Activated CD4-positive, alpha-beta T cell treated with anti-CD3 and anti-CD28 coated beads, Interleukin-2, amount 50 U/mL, for 24 hours (primary cell): ENCODE measurements at places on chromosomes 16 and 17.

DNA sequence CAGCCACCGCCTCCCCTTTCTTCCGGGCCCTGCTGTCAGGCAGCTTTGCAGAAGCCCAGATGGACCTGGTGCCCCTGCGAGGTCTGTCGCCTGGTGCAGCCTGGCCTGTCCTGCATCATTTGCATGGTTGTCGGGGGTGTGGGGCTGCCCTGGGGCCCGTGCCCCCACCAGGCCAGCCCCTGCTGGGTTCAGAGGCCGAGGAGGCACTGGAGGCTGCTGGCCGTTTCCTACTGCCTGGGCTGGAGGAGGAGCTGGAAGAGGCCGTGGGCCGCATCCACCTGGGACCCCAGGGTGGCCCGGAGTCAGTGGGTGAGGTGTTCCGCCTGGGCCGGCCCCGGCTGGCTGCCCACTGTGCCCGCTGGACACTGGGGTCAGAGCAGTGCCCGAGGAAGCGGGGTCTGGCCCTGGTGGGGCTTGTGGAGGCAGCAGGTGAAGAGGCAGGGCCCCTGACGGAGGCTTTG is 5.5 kb upstream of the TGFB1I1 start:
- no peak for DNase-seq

DNA sequence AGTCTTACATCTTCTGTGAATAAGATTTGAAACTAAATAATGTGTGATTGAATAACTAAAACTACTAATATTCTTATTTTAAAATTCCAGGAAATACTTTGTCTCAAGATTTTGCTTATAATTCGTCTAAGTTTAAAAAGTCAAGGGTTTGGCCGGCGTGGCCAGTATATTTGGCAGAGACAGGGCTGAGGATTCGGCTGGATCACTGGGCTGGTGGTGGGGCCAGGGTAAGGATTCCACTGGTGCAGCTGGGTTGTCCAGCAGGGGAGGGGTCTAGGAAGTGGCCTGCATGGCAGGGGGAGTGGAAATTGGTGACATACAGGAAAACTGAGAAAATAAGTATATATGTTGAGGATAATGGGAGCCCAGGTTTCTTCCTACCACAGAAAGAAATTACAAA is 75.7 kb downstream of the MYO1D start:
- no peak for DNase-seq

DNA sequence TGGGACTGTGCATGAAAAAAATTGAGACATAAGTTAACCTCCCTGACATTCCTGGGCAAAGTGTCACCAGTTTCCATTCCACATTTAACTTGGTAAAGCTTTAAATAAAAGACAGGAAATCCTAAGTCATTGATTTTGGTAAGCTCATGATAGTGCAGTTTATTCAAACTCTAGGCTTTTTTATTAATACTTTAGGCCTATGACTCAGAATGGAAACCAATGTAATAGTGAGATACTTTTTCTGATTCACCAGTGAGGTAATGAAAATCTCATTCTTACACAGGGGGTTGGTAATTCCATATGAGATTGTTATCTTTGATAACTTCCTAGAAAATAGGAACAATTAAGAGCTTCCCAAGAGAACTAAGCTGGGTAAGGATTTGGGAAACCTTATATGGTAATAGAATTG is 91.1 kb downstream of the NLK start:
- no peak for DNase-seq

- DNase-seq: no peak
These were observed 10.1 kb upstream of the CCL17 start for GRCh38 chr16:57394444-57394843.

GRCh38 chr17:4599505-4600281 is 15.4 kb downstream of the SMTNL2 start:
- no peak for DNase-seq

DNA sequence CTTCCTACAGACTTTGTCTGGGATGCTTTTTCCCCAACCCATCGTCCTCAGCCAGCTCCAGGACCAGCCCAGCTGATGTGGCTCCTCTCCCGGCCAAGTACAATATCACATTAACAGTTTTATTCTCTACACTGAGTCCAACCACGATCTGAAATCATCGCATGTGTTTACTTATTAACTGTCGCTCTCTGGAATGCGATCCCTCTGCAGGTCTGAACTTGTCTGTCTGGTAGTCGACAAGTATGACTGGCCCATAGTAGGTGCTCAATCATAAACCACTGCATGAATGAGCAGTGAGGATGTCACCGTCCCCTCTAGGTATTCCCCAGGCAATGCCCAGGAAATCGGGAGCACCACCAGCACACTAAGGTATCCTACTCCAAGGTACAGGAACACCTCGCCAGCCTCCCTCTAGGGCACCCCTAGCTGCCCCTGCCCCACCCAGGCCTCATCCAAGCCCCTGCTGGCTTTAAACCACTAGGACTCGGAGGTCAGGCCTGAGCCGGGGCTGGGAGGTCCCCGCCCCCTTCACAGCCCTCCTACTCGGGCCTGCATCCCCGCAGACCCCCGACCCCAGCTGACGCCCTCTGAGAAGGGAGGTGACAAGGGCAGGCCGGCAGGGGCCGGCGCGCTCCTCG is 27.7 kb downstream of the RTN4RL1 start:
- no peak for DNase-seq

DNA sequence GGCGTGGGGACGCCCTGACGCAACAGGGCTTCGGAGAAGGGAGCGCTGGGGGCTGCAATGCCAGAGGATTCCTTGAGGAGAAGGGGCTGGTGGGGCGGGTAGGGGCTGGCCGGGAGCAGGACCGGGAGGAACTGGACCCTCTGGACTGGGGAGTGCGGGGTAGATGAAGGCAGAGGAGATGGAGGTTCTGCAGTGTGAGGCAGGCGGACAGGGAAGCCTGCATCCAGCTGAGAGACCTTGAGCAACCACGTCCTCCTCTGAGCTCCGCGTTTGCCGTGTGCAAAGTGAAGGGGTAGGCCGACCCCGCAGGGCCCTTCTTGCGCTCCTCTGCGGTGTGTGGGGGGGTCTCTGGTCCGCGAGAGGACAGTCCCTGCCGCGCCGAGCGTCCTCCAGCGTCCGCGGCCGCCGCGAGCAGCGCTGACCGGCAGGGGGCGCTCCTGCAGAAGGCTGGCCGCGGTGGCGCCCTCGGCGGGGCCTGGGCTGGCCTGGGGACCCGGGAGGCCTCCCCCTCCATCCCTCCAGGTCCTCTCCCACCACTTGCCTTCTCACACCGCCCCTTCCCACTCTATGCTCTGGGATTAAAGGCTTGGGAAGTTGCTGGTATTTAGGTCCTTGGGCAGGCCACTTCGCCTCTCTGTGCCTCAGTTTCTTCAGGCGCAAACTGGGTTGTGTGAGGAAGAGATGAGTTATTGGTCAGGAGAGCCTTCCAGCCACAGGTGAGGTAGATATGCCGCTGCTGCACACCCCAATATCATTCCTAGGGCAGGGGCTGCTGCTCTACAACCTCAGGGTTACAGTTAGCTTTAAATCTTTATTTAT is 9.6 kb upstream of the WNT9B start:
- no peak for DNase-seq

DNA sequence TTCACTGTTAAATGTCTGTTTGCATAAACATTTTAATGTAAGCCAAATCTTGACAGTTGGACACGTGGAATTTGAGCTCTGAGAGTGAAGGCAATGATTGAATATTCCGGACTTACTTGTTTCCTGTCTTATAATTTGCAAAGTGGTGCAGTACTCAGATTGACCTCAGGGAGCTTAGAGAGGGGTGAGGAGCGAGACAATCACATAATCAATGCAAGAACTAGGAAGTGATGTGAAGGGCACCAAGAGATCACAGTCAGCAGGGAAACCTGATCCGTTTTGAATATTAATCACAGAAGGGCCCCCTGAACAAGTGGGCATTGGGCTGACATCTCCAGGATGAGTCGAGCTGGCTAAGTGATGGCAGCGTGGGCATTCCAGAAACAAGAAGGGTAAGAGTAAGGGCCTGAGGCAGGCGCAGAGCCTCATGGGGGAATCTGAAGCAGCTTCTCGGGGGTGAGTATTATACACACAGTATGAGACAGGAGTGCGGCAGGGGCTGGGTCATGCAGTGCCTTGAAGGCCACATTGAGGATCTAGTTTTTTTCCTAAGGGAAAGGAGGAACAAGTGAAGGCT is 26.1 kb downstream of the TEX2 start:
- DNase-seq: no peak

GRCh38 chr17:75820094-75821080 is 23.8 kb downstream of the UNC13D start:
- no peak for DNase-seq

DNA sequence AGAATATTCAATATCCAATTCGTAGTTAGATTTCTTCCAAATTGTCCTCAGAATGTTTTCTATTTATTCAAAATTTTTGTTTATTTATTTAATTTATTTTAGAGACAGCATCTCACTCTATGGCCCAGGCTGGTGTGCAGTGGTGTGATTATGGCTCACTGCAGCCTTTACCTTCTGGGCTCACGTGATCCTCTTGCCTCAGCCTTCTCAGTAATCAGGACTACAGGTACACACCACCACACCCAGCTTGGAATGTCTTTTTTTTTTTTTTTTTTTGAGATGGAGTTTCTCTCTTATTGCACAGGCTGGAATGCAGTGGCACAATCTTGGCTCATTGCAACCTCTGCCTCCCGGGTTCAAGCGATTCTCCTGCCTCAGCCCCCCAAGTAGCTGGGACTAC is 3.5 kb upstream of the DRG2 start:
- DNase-seq: no peak

- no peak for DNase-seq
These were observed at the start of gene PDIA2 for GRCh38 chr16:283033-283805. Gene PDIA2, plus strand, starts transcription at chr16:283164. Its CDS starts 6 bp downstream, at chr16:283170.

GRCh38 chr16:1488054-1488601 is 616 bp downstream of the PTX4 start:
- DNase-seq: no peak

DNA sequence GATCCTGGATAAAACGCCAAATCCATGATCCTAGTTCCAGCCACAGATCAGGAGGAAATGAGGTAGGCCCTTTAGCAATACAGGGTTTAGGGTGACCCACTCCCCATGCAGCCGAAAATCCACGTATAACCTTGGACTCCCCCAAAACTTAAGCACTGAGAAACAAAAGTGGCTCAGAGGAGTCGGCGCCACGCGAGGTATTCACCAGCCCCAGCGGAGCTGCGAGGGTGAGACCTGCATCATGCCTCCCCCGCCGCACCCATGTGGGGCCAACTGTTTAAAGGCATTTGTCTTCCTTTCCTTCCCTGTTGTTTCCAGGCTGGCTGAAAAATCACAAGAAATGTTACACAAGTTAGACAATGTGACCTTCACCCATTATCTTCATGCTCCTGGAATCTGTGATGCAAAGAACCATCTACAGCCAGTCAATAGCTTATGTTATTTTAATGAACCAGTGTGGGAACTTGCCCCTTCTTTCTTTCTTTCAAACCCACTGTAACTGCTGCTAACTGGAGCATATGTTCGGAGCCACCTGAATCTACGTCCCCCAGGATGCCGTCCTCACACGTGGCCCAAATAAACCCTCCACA is 98.2 kb upstream of the METRNL start:
- no peak for DNase-seq
